Hematopoietic multipotent progenitor cell (in vitro differentiated cells): ENCODE measurements at places on chromosomes 6 and 20.

GRCh38 chr6:5486214-5486613 is 224.9 kb downstream of the FARS2 start:
- no peak for DNase-seq

GRCh38 chr6:26295691-26296555 is 69.1 kb upstream of the BTN3A2 start:
- peak; percentile 58 for DNase-seq

GRCh38 chr6:84842525-84843166 is 78.2 kb upstream of the TBX18 start:
- no peak for DNase-seq

GRCh38 chr6:118648866-118649554 is 2.4 kb downstream of the CEP85L start:
- DNase-seq = no peak

GRCh38 chr6:33273924-33274902 is 2.3 kb downstream of the RPS18 start:
- DNase-seq = no peak

- DNase-seq = no peak
Observed at GRCh38 chr6:47245745-47246371, 63.8 kb downstream of the TNFRSF21 start.

DNA sequence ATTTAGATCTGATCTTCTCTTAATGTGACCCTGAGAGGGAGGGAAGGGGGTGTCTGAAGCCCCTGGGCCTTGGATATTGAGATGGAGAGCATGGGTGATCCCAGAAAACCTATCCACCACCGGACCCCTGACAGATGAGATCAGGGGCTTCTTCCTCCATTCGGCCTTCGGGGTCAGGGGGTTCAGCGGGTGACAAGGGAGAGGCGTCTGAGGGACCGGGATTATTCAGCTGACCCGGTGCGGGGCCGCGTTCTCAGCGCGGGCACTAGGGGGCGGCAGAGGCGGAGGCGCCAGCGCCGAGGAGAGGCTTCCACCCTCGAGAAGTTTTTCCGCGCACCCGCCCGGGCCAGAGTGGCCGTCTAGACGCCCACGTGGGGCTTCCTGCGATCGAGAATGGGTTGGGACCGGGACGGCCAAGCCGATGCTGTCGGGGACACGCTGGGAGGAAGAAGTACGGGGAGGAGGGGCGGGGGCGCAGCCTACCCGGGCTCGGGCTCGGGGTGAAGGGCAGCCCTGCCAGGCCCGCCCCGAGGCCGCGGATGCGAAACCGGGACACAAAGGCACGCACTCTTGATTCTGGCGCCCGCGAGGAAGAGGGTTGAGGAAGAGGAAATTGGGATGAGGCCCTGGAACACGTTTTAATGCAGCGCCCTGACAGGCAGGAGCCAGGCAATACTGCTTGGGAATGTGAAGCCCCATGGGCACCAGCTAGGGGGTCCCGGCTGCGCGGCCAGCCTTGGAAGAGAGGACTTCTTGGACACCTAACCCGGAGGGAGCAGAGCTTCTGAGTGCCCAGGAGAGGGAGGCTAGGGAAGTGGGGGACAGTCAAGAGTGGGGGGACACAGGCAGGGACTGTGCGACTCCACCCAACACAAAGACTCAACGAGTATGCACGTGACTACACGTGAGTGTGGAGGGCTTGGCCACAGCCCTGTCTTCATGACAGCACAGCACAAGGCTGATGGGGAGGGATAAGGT is 30.6 kb downstream of the COL11A2 start:
- peak; percentile 63 for DNase-seq

DNA sequence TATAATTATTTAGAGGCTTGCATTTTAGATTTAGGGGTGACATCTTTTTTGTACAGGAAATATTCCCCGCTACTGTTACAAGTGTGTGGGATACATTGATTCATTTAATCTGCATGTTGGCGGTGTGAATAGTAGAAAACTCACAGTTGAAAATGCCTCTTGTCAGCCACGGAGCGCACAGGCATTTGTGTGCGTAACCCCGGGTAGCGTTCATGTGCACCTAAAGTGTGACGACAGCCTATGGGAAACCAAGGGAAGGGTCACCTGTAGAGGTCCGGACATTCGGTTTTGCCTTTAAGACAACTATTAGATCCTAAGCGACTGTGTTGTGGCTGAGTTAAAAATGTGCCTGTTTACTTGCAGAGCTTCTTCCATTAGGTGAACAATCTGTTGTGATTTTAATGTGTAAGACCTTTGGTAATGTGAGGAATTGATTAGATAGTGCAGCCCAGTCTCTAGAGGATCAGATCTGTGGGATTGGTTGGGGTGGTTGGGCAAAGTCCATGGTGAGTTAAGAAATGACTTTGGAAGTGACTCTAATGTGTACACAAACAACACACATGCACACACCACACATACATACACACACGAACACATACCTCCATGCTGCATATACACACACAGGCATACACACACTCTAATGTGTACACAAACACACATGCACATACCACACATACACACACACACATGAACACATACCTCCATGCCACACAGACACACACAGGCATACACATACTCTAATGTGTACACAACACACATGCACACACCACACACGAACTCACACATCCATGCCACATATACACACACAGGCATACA is 15.7 kb downstream of the ERMARD start:
- DNase-seq = no peak

DNA sequence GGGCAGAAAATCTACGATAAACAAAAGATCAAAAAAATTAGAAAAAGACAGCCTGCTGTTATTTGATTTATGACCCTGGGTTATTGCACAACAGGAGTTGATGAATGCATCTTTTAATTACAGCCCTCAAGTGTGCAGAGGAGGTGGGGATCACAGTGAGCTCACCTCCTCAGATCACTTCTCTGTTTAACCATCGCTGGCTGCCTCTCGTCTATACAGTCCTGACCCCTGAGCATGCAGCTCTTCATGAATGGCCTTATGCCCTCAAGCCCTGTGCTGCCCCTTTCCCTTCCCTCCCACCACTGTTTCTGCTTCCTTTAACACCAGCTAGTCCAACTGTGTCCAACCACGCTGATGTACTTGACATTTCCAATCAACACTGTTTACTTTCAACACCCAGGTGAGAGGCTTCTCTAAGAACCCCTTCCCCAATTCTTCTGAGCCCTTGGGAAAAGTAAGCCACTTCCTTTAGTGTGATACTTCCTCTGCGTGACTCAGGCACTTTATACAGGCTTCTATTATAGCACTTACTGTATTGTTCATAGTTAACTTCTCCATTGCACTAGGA is 60.6 kb upstream of the RIPOR2 start:
- DNase-seq = no peak

DNA sequence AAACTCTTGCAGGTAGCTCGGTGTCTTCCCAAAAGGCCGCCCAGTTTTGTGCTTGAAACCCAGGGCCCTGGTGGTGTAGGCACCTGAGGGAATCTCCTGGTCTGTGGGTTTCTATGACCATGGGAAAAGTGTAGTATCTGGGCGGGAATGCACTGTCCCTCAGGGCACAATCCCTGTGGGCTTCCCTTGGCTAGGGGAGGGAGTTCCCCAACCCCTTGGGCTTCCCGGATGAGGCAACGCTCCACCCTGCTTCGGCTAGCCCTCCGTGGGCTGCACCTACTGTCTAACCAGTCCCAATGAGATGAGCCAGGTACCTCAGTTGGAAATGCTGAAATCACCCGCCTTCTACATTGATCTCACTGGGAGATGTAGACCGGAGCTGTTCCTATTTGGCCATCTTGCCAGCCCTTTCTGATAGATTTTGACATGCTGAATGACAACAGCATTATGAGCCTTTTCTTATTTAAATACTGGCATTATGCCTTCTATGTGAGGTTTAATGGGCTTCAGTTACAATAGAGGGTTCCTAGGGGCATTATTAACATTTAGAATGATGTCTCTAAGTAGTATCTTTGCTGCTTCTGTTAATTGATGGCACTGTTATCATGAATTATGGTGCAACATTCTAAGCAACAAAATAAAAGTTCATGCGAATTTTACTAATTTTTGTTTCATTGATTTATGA is 133.7 kb upstream of the FLRT3 start:
- DNase-seq = no peak

DNA sequence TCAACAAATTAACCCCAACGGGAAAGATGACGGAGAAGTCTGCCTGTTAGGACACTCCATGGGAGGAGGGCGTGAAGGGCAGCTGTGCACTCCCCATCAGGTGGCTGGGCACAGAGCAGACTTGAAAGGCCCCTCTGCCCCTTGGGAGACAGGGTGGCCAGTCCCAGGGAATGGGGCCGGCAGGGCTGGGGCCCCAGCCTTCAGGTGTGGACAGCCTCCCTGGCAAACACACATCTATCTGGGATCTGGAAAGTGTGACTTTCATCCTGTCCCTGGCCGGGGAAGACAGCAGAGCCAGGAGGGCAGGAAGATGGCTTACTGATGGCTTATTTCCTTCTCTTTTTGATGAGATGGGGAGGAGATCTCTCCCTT is 4.5 kb upstream of the FRMD1 start:
- no peak for DNase-seq

- DNase-seq = no peak
Observed at GRCh38 chr6:169345146-169345545, 91.5 kb upstream of the THBS2 start.

- no peak for DNase-seq
Observed at GRCh38 chr6:90135667-90136066, 161.0 kb downstream of the BACH2 start.

- DNase-seq = no peak
Observed at GRCh38 chr6:146856296-146856695, 257.5 kb downstream of the ADGB start.

DNA sequence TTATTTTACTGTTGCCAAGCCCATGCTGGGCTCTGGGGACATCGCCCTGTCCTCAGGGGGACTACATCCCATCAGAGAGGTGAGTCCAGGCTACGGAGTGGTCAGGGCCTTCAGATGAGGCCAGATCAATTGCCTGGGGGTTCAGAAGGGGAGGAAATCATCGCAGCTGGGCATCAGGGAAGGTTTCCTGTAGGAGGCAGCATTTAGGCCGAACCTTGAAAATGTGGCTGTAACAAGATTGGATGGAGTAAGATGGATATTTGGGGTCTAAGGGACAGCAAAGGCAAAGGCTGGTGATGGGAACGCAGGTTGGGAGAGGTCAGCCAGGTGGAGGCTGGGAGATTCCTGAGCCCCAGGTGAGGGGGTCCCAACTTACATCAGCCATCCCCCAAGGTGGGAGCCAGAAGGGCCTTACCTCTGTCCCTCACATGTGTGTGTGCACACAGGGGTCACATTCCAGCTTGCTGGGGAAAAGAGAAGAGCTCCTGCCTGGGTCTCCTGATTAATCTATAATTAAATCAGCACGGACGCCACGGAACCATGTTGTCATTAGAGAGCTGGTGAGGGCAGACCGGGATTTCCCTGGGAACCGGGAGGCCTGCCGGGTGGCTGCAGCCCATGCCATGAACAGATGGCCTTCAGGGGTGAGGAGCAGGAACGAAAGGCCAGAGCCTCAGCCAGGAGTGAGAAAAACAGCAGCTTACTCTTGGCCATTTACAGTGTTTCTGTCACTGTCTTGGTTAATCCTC is 30.5 kb upstream of the DLGAP4 start:
- DNase-seq = no peak

- DNase-seq = no peak
Observed at GRCh38 chr6:159400826-159401225, 231.6 kb downstream of the FNDC1 start.

DNA sequence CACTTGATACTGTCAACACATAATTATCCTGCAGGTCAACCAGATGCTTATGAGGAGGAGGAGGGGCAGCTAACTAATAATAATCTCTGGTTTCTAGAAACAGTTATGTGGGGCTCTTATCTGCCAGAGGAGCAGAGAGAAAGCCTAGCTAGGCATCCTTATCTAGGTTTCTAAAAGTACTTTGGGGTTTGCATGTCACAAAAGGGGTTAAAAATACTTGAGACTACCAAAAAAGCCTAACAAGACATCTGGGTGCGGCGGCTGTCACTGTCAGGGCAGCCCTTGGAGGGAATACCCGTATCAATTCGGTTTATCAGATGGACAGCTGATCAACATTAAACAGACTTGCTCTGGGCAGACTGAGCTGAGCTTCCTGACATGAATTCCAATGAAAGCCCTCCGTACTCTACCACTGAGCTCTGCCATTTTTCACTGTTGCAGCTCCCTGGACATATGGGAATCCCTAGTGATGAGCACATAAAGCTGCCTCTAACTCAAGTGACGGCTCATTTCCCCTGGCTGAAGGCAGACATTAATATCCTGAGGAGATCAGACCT is 166.6 kb downstream of the PDSS2 start:
- no peak for DNase-seq

DNA sequence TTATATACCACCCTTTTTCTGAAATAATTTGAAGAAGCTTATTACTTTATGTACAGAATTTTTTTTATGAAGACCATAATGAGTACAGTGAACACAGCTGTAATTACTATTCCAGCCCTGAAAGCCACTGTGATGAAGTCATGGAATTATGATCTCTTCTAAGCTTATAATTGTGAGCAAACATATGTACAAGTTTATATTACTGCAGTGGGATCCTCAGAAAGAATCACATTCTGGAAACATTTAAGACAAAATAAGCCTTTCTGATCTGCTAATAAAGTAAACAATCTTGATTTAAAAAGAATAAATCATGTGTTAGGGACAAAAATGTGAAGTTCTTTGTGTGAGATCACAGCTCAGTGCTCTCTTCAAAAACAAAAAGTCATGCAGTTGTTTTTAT is 560.4 kb downstream of the CD109 start:
- no peak for DNase-seq

GRCh38 chr6:30615219-30615957 is 1.7 kb downstream of the PPP1R10 start:
- peak; percentile 28 for DNase-seq

- DNase-seq = no peak
Observed at GRCh38 chr6:17033746-17034145, 68.1 kb upstream of the STMND1 start.

GRCh38 chr20:16205507-16205906 is 367.7 kb downstream of the KIF16B start:
- DNase-seq = no peak

- no peak for DNase-seq
Observed at GRCh38 chr20:33984182-33984719, 9.5 kb upstream of the RALY start.

DNA sequence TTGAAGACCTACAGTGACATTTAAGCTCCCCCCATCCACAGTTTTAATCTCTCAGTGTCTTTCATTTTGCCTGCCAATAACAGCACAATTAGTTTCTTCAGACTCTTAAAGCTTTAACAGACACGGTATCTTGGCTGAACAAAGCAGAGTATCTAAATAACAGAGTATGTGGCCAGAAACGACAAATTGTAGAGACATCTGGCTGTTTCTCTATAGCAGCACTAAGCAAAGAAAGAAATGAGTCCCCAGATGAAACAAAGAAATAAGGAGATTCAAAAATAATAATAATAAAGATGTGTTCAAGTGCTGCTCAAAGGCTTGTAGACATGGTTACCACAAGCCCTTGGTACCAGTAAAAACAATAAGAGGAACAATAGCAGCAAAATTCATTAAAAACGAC is 97.8 kb upstream of the HDAC2 start:
- no peak for DNase-seq

DNA sequence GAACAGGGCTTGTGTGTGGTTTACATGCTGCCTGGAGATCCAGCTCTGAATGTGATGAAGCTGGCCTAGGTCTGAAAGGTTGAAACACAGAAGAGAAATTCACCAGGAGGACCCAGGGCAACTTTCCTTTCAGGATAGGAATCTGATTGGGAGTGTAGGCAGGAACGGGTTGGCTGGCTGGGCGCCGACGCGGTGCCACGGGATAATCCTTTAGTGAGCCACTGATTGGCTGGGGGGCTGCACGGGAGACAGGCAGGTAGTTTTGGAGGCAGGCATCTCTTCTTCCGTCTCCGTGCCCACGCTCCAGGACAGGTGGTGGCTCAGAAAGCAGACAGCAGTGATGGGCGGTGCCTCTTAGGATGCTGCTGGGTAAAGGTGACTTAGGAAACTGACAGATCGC is 294.6 kb downstream of the CDH4 start:
- no peak for DNase-seq
